ENCODE measurements at places on chromosomes 7 and 10. TPM values are rescaled to one million over a fixed set of nuclear protein-coding genes. Genes with fewer than 3 reads are reported as not detected.
A peak's percentile ranks its signal among the peaks of the same experiment; 100 is the strongest.

- DNase-seq = peak; percentile 61
These were observed 46.2 kb downstream of the GPAM start for GRCh38 chr10:112137154-112137987.

DNA sequence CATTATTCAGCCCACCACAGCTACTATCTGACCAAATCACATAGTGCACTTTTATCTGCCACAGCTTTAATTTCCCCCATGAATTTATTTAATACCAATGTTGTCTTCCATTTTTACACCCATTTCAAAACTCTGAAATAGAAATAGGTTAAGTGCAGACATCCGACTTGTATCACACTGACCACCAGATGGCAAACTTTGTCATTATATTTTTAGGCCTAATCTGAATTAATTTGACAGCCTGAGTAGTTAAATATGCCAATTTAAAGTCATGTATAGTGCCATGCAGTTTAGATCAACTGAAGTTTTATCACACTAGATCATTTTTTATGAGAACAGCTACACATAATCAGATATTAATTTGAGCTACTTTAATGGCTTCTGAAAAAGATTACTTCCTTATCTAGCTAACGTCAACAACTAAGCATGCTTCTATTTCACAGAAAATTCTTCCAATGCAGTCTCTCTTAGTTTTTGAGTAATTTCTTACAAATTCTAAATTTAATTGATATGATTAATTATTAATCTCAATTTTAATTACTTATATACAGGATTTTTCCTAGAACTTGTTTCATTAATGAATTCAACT is 566.4 kb downstream of the GFRA1 start:
- peak; percentile 34 for DNase-seq

The TMEM130 gene
- polyA plus RNA-seq = 2.8 TPM

- DNase-seq = peak; percentile 42
These were observed 56.4 kb downstream of the BBS9 start for GRCh38 chr7:33185786-33186185.

DNA sequence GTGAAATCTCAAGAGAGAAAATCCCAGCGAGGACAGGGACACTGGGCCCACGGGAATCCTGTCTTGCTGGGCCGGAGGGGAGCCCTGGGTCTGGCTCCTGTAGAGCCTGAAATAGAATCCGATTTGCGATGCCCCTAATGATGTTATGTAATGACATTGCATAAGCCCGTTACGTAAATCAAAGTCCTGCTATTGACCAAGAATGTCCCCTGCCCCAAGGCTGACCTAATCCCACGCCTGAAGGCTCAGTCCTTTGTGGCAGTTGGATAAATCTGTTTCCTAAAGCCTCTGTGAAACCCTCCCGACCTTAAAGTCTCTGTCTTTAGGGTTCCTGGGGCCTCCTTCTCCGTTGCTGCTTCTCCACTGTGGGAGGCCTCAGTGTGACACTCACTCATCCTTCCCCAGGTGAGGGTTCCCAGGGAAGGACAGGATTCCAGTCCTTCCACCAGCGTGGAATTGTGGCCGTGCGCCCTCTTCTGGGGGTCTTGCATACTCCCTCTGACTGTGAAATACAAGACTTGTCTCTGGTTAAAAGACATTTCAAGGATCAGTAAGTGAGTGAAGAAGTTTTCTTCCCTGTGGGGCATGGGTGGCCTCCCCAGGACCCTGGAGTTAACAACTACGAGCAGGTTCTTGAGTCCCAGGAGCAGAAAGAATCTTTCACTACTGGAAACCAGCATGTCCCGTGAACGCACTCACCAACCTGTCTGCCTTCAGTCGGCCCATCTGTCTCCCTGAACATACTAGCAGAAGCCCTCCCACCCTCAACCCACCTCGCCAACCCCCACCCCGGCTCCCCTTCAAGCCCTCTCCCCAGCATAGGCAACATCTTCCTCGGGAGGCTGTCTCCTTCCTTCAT is 19.8 kb downstream of the ZNF467 start:
- DNase-seq = no peak

DNA sequence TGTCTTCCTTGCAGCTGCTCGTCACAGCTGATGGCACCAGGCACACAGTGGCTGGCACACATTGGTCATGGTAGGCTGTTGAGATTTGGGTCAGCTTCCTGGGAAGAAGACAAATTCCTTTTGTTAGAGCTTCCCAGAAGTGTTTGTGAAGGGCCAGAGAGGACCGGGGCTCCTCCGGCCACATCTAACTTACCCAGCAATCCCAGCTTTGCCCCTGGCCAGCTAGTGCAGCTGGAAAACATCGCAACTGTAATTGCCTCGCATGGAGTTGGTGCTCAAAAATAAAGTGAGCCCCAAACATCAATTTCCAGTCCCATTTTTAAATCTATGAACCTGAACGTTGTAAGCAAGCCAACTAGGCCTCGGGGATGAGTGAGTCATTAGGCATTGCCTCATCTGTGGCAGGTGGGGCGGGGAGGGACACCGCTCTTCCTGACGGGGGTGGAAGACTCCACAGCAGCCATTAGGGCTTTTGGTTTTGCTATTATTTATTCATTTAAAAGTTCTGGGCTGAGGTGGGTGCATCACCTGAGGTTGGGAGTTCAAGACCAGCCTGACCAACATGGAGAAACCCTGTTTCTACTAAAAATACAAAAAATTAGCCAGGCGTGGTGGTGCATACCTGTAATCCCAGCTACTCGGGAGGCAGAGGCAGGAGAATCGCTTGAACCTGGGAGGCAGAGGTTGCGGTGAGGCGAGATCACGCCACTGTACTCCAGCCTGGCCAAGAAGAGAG is 12.4 kb downstream of the CPA5 start:
- DNase-seq = no peak

The STEAP2 gene
- 22.7 TPM for polyA plus RNA-seq

The PAX4 gene
- polyA plus RNA-seq = not detected

The CUBN gene
- 276 TPM for polyA plus RNA-seq

- DNase-seq = no peak
These were observed 151.8 kb downstream of the TCERG1L start for GRCh38 chr10:131159771-131160170.

DNA sequence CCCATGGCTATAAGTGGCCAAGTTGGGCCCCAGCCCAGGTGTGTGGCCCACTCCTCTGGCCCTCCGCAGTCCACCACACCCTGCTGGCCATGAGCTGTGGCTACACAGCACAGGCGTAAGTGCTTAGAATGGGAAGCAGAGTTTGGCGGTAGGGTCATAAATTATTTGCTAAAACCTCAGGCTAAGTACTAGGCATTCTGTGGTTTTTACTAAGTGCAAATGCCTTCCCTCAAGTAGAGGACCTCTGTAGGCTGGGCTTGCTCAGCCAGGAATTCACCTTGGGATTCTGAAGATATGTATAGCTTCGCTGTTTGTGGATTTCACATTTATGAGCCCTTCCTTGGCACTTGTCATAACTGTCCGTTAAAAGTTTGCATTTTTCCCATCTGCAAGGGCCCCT is 44.8 kb upstream of the LOXL4 start:
- DNase-seq = no peak

The TSPAN13 gene
- 24.0 TPM for polyA plus RNA-seq

DNA sequence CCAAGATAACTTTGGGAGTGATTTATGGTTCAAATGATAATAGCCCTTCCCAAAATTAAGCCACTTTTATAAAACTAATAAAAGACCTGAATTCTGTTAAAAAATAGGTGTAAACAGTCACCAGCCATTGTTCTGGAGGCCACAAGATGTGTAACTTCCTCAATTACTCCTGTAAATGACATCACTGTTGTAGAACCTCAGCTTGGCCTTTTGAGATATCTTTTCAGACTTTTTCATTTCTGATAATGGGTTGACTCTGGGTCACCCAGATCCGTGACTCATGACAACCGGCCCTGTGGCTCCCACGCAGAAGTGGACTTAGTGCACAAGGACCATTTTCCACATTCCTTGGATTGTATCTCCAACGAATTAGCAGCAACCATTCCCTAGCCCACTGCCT is 106.6 kb downstream of the DKK1 start:
- no peak for DNase-seq

- no peak for DNase-seq
These were observed 7.1 kb downstream of the CCDC126 start for GRCh38 chr7:23604296-23604640.

The TRDMT1 gene
- 16.9 TPM for polyA plus RNA-seq

- no peak for DNase-seq
These were observed 24.6 kb upstream of the BET1 start for GRCh38 chr7:94028768-94029167.

- no peak for DNase-seq
These were observed 107.3 kb upstream of the PDCD4 start for GRCh38 chr10:110764378-110764777.

The GCC1 gene
- 14.7 TPM for polyA plus RNA-seq

The ASZ1 gene
- not detected for polyA plus RNA-seq

GRCh38 chr7:27144781-27145164 is 1.3 kb upstream of the HOXA5 start:
- DNase-seq = no peak

DNA sequence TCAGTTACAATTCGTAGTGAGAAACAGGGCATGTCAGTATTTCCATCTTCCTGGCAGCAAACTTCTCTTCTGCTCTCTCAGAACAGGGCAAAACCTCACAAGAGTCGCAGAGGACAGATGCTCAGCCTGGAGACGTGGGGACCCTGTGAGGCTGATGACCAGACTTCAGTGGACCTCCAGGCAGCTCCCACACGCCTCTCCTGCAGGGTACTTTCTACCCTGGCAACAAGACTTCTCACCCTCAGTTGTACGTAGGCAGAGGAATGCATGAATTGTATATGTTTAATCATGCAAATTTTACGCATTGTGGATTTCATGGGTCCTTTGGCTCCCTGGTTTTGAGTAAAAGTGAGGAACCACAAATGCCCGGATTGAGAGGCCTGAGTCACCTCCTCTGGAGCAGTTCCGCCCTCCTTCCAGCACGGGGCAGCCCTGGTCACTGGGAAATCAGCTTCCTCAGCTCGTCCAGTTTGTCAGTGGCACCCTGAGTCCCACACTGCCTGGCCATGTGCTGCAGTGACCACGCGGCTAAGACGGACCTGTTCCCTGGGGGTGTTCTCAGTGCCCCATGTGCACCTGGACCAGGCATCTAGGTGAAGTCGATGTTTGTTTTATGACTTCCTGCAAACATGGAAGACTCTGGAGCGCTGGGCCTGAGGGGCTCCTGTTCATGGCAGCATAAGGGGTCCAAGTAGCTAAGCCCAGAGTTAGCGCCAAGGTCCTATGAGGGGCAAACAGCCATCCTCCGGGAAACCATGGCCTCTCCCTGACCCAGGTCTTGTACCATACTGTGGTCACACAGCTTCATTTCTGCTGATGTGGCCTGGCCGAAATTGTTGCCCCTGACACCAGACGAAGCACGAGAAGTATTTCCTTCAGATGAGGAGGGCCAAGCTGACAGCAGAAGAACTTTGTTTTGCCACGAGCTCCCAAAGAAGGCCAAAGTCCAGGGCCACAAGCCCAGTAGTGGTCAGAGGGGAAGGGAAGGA is 165.1 kb downstream of the TNS3 start:
- no peak for DNase-seq

DNA sequence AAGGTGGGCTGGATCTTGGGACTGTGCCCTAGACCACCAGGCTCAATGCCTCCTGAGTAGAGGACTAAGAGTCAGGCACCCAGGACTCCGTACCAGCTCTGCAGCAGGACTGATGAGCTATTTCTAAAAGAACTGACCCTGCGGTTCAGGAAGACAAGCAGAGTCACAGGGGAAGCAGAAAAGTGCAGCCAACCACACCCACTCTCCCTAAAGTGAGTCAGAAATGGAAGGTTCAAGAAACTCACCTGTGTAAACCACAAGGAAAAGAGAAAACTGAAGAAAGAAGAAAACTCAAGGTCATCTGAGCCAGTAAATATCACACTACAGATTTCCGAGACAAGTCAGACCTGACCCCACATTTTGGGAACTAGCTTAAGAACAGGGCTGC is 2.5 kb downstream of the PARP12 start:
- no peak for DNase-seq

GRCh38 chr7:108406222-108406890 is 49.9 kb downstream of the NRCAM start:
- DNase-seq = no peak

The SPACDR gene
- polyA plus RNA-seq = 1.2 TPM

The MYH16 gene
- 0.20 TPM for polyA plus RNA-seq

DNA sequence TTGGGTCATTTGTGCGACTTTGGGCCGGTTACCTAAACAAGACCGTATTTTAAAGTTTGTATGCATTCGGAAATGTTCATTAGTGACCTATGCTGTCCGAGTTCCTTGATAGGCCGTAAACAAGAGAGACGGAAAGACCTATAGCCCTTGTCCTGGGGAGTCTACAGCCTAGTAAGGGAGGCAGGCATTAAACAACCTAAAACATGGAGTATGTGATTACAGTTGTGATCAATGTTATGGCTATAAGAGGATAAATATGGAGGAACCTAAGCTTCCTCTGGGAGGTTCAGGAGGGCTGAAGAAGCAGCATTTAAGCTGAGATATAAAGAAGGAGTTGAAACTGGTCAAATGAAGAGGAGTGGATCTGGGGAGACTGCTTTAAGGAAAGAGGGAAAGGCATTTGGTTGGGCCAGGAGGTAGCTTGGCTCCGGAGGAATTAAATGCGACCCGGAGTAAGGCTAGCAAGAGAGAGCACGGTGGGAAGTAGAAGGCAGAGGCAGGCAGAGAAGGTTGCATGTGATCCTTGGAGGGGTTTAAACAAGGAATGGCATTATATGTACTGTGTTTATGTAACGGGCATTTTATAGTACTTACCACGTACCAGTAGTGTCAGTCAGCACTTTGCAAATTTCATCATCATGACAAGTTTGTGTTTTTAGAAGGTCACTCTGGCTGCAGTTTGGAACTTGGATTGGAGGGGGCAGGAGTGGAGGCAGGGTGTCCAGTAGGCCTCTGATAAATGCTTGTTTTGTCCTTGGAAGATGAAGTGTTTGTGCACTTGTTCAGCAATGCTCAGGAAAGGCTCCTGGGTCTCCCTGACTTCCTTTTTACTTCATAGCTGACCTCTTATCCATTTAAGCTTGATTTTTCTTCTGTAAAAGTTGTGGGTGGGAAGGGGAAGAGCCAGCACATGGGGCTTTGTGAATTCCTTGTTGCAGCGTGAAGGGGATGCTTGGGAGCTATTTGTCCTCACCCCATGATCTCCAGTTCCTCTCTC is 1.0 kb upstream of the AVPI1 start:
- DNase-seq = no peak

DNA sequence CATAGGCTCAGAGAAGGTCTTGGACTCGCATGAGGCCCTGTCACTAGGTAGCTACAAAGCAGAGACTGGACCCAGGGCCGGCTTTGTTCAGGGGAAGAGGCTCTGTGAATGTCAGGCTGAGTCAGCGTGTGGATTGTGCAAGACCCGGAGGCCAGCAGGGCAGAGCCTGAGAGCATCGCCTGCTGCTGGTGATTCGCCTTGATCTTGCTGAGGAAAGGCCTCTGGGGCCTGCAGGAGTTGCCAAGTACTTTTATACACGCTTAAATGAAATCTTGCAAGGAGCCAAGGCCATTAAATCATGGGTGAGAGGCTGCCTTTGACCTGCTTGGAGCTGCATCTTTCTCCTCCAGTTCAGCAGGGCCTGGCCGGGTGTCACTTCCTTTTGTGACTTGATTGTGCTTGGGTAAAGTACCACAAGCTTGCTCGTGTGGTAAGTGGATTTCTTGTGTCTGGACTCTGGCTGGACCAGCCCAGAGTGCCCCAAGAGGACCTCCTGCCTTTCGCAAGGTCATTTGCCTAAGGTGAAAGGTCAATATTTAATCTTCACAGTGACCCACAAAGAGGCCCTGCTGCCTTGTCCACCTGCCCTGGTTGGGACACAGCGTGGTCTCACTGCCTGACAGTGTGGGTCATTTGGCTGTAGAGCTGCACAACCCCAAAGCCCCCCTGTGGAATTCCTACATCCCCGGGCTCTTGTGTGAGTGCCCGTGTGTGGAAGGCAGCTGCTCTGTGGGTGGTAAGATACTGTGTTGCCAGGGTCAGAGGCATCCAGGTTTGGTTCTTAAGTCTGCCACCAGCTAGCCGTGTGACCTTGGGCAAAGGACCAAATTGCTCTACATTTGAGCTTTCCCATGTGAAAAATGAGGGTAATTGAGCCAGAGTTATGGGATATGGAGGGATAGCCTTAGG is 38.6 kb upstream of the SH2D4B start:
- no peak for DNase-seq

The SERPINE1 gene
- 1.1 TPM for polyA plus RNA-seq

All from left kidney (tissue), 8 donors.